DMS79 treated with DMSO at 0.1 percent for 48 hours (cell line): ENCODE measurements at places on chromosomes 12 and 14.

GRCh38 chr12:527241-527640 lies 67.5 kb downstream of the B4GALNT3 start:
- no peak for DNase-seq

DNA sequence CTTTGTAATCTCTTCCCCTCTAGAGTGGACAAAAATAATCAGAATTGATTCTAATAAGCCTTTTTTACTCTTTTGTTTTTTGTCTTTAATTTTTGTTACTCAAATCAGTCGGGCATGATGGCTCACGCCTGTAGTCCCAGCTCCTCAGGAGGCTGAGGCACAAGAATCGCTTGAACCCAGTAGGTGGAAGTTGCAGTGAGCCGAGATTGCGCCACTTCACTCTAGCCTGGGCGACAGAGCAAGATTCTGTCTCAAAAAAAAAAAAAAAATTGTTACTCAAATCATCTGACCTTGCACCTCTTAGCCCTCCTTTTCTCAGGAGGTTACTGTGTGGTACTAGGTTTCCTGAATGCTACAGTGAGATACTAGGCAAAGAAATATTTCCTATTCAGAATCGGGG lies 280.6 kb downstream of the PDZRN4 start:
- no peak for DNase-seq

GRCh38 chr14:87121716-87122115 lies 871.3 kb downstream of the GALC start:
- DNase-seq, result no peak

DNA sequence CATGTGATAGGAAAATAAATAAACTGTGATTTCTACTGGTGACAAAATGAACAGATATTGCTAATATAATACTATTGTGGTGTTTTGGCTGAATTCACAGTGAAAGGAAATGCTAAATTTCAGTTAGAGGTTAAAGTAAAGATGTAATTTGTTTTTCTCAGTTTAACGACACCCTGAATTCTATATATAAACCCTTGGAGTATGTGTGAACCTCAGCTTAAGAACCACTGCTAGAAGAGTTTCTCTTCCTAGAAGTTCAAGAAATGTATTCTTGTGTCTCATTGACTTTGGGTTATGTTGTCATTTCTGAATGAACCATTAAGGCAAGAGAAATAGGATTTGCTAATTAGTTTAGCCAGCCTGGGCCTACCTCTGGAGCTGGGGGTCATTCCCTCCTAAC lies 8.2 kb downstream of the FBXO34 start:
- DNase-seq, result no peak

GRCh38 chr14:60893911-60894310 lies 87.0 kb downstream of the TRMT5 start:
- no peak for DNase-seq

DNA sequence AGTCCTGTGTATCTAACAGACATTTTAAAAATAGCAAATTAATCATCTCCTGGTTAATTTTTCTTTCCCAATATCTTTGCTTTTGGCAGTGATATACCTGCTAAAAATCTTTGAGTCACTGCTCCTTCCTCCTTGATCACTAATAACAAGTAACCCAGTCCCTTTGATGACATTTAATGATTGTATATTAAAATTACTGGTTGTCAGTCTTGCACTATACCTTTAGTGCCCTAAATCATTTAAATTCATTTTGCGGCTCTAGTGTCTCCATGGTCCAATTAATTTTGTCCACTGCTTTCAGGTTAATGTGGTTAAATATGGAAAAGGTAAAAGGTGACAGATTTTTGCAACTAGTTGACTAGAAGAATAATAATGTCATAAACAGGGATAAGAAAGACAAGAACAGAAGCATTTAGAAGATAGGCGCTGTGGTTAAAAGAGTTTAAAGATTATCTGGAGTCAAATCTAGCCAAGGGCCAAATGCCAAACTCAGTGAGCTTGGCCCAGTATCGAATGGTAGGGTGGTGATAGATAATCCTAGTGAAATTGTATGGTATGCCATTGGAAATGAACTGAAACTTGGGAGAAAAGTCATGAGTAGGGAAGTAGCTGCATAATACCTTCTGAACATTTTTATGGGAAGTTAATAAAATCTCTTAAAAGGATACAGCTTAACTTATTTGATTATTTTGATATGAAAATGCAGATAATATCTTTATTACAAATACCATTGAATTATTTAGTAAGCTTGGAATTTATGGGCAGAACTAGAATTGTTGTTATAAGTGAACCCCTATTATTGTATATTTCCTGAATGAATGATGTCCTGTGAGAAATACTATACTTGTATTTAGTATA lies 115.0 kb downstream of the PCNX1 start:
- no peak for DNase-seq

DNA sequence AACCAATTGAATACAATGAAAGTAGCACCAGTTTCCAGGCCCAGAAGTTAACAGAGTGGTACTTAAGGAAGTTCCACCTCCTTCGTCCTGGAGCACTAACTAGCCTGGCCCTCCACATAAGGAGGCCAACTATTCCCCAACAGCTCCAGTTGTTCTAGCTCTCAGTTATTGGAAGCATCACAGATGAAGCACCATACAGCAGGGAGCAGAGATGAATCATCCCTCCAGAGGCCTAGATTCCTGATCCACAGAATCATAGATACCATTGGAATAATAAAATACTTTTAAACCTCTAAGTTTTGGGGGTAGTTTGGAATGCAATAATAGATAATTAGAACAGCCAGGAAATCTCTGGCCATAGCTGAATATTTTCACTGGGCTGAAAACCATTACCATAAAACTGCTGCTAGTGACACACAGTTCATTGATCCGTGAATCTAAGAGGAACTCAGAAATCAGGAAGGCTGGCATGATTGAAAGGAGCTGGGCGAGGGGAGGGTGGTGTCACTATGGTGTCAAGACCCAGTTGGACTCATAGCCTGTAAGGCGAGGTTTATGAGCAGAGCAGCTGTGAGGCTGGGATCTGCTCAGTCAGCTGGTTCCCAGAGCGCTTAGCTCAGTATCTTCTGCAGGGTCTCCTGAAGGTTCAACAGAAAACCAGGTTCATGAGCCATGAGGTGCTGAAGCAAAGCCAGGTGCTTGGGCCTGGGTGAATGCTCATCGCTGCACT lies 371.4 kb upstream of the TMTC1 start:
- no peak for DNase-seq

DNA sequence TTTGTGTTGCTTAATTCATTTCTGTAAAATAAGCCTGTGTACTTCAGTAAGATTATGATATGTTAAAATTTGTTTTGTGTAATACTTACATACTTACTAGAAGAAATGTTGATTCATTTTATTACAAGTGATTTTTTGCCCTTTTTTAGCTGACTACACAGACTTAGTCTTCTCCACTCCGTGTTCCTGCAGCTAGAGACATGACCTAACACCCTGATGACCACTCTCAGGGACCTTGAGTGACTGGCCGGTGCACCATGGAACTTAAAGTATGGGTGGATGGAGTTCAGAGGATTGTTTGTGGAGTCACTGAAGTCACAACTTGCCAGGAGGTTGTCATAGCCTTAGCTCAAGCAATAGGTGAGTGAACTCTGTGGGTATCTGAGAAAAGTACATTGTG lies 69.8 kb downstream of the BHLHE41 start:
- DNase-seq, result no peak

GRCh38 chr14:47778631-47779030 lies 103.2 kb upstream of the MDGA2 start:
- DNase-seq, result peak; percentile 15

DNA sequence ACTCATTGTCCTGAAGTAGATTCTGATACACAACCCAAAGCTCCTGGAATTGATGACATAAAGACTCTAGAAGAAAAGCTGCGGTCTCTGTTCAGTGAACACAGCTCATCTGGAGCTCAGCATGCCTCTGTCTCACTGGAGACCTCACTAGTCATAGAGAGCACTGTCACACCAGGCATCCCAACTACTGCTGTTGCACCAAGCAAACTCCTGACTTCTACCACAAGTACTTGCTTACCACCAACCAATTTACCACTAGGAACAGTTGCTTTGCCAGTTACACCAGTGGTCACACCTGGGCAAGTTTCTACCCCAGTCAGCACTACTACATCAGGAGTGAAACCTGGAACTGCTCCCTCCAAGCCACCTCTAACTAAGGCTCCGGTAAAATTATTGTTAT lies 63.8 kb downstream of the RAD52 start:
- no peak for DNase-seq

DNA sequence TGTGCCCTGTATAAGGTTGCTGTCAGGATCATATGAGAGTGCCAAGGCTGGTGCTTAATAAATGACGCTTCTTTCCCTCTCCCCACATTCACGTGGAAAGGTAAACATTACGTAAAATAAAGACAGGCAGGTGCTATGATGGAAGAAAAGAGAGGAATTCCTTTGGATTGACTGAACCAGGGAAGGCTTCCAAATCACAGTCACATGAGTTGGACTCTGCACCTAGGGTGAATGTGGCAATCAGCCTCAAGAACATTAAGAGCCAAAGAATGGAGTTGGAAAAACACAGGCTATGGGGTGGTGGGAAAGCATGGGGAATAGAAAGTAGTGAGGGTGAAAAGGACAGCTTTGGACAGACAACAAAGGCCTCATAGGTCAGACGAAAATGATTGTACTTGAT lies 473.1 kb downstream of the VRK1 start:
- DNase-seq, result no peak

DNA sequence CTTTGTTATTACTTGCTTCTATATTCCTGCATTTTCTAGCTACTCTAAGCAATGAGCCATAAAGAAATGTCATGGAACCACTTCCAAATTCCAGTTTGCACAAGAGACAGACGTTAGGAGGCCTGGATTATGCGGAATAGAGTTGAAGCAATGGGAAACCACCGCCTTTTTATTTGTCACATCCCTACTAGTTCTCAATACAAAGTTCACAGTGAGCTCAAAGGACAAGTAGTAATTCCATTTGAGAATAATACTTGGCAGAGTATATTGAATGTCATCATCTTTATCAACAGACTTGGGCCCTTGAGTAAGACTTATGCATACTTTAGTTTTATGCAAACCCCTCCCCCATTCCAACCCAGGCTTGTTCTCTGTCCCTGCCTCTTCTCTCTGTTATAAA lies 3.7 kb upstream of the SLC15A5 start:
- DNase-seq, result no peak

- no peak for DNase-seq
Measured at GRCh38 chr12:93167331-93167730, 210.4 kb upstream of the NUDT4 start.

DNA sequence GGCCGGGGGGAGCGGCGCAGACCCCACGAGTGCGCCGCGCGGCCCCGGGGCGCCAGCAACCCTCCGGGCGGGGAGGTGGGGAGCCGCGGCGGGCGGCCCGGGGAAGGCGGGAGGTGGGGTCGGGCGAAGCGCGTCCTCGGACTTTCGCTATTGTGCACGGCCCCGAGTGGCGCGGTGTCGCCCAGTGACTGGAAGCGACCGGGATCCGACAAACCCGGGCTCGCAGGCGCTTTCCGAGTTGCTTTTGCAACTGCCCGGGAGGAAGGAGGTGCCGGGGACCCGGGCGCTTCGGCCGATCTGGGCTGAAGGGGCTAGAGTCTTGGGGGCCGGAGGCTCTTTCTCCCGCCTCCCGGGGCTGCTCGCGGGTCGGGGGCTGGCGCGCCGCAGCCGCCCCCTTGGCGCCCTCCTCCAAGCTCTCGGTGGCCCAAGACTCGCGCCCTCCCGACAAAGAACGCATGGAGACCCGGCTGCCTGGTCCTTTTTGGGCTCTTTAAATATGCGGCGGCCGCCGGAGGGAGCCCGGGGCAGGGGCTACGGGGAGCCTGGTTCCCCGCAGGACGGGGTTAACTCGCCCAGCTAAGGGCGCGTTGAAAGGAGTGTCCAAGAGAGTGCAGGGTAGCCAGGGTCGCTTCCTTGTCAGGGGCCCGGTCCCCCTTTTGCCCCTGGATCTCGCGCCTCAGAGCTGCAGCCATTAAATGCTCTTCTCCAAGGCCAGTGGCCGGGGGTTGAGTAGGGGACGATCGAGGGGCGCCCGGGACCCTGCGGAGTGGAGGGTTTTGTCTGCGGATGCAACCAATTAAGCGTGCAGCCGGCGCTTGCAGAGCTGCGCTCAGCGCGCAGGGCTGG lies 1.4 kb downstream of the HMGA2 start:
- no peak for DNase-seq

GRCh38 chr12:81492131-81492720 lies 266.9 kb downstream of the PPFIA2 start:
- DNase-seq, result no peak

GRCh38 chr12:110179291-110179690 lies 55.1 kb downstream of the IFT81 start:
- DNase-seq, result no peak

GRCh38 chr14:22792158-22792557 lies 23.1 kb downstream of the SLC7A7 start:
- no peak for DNase-seq

GRCh38 chr12:96044017-96044942 lies 8.9 kb upstream of the LTA4H start:
- no peak for DNase-seq

- DNase-seq, result no peak
Measured at GRCh38 chr14:65072256-65072655, 30.1 kb downstream of the MAX start.

DNA sequence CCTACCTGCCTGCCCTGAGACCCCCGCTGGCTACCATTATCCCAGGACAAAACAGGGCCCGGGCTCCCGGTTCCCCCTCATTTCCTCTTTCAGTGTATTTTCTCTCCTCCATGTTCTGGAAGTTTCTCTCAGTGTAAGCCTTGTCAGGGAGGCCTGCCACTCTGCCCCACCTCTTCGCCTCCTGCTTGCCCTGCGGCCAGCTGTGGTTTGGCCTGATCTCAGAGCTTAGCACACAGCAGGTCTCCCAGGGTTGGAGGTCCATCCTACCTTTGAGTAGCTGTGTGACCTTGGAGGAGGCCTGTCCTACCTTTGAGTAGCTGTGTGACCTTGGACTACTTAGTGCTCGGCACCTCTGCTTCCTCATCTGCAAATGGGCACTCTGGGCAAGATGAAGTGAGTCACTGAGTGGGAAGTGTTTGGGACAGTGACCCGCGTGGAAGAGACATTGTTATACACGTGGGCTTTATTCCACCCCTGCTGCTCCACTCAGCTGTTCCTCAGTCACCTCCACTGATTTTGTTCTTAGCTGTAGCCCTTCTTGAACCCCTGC lies 212.7 kb downstream of the ZFP36L1 start:
- DNase-seq, result no peak
